ENCODE measurements at places on chromosomes 6 and 20.

- DNase-seq: peak; percentile 84
Measured at GRCh38 chr6:121612927-121613326, 177.5 kb downstream of the GJA1 start.

DNA sequence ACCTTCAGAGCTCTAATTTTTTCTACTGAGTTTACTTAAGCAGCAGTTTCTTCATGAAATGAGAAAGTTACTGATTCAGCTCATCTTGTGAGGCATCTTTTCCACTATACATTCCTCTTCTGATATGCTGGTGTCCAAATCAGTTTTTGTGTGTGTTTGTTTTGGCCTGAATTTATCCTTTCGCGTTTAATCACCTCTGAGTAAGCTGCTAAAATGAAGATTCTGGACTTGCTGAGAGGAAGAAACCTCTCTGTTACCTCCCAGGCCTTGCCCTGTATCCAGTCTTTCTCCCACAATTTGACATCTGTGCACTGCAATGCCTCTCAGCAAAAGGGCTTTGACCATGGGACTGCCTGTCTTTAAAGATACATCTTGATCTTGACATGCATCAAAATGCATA lies 536.2 kb upstream of the NRSN1 start:
- no peak for DNase-seq

GRCh38 chr6:139800837-139801236 lies 426.4 kb upstream of the CITED2 start:
- no peak for DNase-seq

DNA sequence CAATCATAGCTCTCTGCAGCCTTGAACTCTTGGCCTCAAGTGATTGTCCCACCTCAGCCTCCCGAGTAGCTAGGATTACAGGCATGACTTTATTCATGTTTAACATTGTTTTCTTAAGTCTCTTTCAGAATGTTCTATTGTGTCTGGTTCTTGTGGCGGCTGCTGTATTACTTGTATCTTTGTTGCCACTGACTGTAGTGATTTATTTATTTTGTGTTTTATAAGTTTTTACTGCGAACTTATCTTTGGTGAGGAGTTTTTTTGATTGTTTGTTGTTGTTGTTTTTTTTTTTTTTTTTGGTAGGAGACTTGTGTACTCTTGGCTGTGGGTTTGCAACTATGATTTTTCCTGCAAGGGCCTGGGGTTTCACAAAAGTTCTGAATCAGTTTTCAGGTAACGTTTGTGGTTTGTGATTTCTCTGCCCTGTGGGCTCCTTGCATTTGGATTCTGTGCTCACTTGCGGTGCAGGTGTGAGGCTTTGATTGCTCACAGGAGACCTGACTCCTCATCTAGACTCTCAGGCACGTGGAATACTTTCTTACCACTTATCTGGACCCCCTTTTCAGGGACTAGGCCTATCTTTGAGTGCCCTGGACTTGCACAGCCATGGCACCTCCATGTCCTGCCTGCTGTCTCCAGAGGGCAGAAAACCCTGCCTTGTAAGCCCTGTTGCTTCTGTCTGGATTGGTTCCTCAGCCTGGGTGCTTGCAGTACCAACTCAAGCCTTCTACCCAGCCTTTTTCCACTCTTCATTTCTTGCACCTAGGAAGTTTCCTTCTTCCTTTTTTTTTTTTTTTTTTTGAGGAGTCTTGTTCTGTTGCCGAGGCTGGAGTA lies 25.2 kb downstream of the KIF25 start:
- DNase-seq: no peak

- DNase-seq: peak; percentile 18
Measured at GRCh38 chr6:151847064-151847463, 39.6 kb downstream of the ESR1 start.

GRCh38 chr20:16520154-16520553 lies 53.1 kb downstream of the KIF16B start:
- peak; percentile 22 for DNase-seq

DNA sequence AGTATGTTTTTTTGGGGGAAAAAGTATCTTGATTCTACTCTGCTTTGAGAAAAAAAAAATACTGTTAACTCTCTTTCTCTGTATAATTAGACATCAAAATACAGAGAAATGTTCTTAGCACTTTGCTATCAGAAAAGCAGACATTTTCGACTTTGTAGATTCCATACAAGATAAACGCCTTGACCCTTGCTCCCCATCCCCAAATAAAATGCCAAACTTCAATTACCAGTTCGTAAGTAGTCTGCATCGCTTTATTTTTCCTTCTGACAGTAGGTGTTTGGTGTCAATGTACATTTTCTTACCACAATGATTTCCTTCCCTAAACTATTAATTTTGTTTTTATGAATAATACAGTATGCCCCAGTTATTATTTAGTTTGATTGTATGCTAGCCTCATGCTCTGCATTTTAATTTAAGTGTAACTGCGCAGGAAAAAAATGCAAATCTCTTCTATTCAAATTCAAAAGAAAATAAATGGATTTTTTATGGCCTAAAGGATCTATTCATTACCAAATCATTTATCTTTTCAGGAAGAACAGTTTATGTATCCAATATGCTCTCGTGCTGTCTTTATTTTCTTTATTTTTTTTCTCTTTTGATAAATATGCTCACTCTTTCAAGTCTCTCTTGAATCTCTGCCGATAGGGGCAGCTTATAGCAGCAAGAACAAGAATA lies 84.8 kb upstream of the ZNF217 start:
- no peak for DNase-seq

- peak; percentile 68 for DNase-seq
Measured at GRCh38 chr20:48338717-48339116, 489.1 kb downstream of the PREX1 start.

- DNase-seq: no peak
Measured at GRCh38 chr6:20440296-20440695, 38.6 kb downstream of the E2F3 start.

GRCh38 chr6:133218852-133219251 lies 22.3 kb upstream of the EYA4 start:
- no peak for DNase-seq

GRCh38 chr6:47375426-47375825 lies 65.7 kb upstream of the TNFRSF21 start:
- DNase-seq: no peak

DNA sequence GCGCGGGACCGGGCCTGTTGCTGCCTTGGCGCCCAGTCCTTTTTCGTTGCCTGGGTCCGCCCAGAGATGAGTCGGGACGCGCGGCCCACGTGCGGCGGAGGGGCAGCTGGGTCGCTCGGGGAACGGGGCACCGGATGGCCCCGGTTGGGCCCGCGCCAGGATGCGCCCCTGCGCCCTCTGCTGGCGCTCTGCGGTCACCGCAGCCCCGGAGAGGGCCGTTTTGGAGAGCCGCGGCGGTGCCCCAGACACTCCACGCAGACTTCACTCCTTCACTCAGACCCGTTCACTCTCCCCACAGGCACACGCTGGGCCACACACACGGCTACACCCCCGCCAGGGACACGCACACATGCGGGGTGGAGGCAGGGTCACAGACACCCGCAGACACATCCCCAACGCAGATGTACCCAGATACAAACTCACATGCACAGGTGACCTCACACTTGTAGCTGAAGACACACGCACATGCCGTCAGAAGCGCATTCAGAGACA lies 38.8 kb downstream of the SRC start:
- no peak for DNase-seq

GRCh38 chr20:36932476-36933426 lies 18.8 kb downstream of the SAMHD1 start:
- peak; percentile 94 for DNase-seq

DNA sequence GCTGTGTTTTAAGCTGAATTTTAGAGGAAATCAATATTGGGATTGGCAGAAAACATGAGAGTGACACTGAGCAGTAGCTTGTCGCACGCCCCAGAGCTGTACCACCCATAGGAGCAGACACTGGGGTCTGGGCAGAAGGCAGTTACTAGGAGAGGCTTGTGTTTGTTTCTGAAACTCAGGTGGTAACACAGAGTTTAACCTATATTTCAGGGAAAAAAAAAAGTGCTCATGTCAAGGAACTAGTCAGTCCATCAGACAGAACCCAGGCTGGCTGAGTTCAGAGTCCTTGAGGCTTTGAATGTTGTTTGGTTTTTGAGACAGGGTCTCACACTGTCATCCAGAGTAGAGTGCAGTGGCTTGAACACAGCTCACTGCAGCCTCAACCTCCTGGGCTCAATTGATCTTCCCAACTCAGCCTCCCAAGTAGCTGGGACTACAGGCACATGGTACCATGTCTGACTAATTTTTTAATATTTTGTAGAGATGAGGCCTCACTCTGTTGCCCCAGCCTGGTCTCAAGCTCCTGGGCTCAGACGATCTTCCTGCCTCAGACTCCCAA lies 6.6 kb downstream of the SLC22A1 start:
- DNase-seq: no peak

GRCh38 chr6:40874495-40874894 lies 164.5 kb downstream of the UNC5CL start:
- no peak for DNase-seq

- no peak for DNase-seq
Measured at GRCh38 chr20:51542033-51542570, 417 bp downstream of the NFATC2 start.

DNA sequence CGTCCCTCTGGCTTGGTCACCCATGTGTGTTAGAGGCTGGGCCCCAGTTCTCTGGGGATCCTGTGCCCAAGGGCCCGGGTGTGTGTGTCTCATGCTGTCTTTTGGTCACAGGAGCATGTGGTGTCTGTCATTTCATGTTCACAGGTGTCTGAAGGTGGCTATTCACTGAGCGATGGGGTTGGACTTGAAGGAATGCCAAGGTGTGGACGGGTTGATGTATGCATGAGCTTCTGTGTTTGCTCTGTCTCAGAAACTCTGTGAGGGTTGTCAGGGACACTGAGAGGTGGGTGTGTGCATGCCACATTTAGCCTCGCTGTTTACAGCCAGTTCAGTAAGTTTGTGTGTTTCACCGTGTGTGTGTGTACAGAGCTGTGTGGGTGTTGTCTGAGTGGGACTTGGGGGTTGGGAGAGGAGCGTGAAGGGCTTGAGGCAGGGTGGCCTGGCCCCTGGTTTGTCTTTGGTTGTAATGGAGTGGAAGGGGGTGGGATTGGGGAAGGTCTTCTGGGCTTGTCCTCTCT lies 1.2 kb downstream of the DDR1 start:
- peak; percentile 61 for DNase-seq

GRCh38 chr6:17059022-17059421 lies 42.8 kb upstream of the STMND1 start:
- no peak for DNase-seq

DNA sequence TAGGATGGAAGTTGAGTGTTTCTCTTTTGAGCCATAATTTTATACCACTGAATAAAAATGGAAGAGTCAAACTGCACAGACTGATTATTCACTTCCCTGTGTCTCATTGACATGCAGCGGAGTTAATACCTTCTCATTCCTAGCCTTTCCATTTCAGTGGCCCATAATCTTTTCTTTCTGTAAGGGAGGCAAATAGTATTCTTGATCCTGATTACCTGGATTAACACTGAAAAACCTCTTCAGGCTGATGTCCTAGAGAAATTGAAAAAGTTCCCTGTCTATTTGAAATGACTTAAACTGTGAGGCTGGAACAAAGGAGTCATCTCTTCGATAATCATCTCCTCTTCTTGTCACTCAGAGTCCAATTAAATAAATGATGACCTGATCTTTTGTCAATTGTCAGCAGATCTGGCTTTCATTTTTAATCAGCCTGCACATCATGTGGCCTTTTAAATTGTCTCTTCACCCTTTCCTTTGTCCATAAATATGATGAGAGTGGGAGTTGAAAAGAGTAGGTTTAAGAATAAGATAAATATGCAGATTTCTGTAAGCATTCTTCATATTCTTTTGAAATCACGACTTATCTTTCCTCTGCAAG lies 713.0 kb downstream of the EPM2A start:
- no peak for DNase-seq

- DNase-seq: peak; percentile 22
Measured at GRCh38 chr20:1334761-1335160, 5.8 kb upstream of the SDCBP2 start.

DNA sequence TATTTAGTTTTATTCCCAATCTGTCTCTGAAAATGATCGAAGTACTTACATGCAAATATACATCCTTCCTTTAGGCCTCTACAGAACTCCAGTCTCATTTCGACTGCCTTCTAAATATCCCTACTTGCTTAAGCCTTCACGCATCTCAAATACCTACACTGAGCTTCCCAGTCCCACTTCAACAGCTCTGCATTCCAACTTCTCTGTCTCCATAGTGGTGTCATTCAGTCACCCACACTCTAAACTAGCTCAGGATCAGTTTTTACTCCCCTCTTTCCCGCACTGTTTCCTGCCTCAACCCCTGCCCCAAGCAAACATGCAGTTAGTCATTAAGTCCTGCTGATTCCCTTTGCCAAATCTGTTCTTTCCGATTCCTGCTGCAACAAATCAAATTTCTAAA lies 91.8 kb upstream of the PREP start:
- no peak for DNase-seq

DNA sequence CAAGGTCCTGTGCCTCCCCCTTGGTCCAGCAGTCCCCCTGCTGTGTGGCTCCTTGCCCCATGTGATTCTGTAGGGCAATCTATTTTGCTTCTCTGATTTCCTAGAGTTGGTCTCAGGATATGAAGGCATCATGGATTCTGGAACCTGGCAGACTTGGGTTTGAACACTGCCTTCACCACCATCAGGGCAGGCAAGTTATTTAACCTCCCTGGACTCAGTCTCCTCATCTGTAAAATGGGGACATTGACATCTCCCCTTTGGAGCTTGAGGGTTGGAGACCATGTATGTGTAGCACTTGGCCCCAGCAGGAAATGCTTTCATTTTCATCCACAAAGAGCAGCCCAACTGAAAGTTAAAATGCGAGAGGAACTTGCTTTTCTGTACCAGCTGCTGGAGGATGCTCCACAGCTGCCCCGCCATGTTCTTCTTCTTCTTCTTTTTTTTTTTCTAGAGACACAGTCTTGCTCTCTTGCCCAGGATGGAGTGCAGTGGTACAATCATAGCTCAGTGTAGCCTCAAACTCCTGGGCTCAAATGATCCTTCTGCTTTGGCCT lies 6.7 kb downstream of the TOX2 start:
- DNase-seq: no peak

DNA sequence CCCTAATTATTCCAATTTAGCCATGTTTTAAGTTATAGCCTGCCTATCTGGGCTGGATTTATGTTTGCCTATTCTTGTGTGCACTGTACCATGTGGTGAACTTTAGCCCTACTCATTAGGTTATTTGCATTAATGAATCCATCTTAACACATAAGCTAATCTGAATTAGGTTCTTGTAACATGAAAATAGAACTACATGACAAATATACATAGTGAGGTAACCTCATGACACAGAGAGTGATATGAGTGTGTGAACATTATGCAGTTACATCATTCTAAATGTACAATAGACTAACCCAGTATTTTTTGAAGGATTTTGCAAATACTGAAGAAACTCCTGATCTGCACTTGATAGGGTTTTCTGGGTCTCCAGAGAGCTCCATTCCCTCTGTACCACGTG lies 733.7 kb upstream of the CITED2 start:
- DNase-seq: peak; percentile 9

DNA sequence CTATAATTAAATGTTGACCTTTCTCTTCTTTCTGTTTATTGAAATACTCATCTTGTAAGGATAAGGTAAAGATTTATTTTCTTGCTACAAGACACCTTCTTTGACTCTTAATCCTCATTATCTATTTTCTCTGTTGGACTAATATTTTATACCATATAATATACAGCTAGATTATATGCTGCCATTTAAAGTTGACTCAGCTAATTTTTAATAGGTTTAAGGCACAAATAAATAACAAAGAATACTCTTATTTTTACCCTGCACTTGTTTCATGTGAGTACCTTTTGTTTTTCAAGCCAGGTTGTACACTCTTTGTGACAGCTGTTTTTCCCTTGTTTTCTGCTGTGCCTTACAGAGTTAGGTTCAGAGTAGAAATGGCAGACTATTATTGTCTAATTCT lies 83.9 kb upstream of the ASCC3 start:
- no peak for DNase-seq

- DNase-seq: peak; percentile 40
Measured at GRCh38 chr6:16286151-16286522, 47.8 kb downstream of the GMPR start.

GRCh38 chr6:25913741-25914140 lies 16.8 kb downstream of the SLC17A2 start:
- no peak for DNase-seq
